NCI-H510A (cell line): ENCODE measurements at places on chromosomes 1 and 21.

DNA sequence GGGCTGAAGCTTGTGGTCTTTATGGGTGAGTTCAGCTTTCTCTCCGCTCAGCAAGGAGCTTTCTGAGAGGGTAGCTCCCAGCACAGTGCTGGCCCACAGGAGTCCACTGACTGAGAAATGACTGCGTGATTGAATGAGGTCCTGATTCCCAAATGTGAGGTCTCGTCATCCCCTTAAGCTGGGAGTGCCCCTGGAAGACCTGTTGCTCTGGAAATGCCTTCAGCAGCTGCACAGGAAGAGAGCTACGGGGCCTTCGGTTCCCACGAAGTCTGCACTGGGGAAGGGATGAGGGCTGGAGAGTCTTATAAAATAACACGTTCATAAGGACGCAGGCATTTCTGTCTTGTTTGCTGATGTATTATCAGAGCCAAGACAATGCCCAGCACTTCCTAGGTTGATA is 14.0 kb downstream of the TNNT2 start:
- no peak for DNase-seq

GRCh38 chr1:202656057-202656456 is 54.2 kb downstream of the SYT2 start:
- DNase-seq, result no peak

DNA sequence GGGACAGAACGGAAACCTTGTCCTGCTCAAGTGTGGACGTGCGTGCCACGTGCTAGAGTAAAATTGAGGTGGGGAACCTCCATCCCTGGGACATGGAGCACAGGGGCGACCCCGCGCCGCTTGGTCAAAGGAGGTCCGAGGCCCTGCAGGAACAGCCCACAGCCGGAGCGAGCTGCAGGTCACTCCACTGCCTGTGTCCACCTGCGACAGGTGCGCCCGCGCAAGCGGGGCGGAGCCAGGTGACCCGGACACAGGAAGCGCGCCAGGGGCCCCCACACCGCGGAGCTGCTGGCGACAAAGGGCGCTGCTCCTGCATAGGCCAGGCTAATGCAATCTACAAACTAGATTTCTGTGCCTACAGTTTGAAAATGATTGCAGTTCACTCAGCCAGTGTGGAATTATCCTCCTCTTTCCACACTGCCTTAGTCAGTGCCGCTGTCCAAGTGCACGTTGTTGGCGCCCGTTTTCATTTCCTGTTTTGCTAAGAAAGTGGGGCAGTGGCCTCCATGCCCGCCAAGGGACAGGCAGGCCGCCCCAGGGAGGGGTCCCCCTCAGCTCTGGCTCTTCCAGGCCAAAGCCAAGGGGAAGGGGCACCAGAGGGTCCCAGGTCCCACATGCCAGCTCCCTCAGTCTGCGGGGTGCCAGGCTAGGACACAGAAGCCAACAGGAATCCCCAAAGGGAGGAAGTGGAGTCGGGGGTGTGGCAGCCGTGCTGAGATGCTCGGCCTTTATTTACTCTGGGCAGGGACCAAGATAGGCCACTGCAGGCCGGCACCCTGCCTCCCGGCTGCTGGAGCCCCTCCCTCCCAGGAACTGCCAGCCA is 4.3 kb upstream of the NADK start:
- peak; percentile 92 for DNase-seq

DNA sequence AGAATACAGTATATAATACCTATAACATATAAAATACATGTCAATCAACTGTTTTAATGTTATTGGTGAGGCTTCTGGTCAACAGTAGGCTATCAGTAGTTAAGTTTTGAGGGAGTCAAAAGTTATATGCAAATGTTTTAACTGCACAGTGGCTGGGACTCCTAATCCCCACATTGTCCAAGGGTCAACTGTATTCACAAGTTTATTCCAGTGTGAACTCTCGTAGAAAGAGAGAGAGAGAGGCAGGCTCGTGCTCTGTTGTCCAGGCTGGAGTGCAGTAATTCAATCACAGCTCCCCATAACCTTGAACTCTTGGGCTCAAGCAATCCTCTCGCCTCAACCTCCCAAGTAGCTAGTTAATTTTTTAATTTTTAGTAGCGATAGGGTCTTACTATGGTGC is 66.0 kb downstream of the NRIP1 start:
- DNase-seq, result no peak

DNA sequence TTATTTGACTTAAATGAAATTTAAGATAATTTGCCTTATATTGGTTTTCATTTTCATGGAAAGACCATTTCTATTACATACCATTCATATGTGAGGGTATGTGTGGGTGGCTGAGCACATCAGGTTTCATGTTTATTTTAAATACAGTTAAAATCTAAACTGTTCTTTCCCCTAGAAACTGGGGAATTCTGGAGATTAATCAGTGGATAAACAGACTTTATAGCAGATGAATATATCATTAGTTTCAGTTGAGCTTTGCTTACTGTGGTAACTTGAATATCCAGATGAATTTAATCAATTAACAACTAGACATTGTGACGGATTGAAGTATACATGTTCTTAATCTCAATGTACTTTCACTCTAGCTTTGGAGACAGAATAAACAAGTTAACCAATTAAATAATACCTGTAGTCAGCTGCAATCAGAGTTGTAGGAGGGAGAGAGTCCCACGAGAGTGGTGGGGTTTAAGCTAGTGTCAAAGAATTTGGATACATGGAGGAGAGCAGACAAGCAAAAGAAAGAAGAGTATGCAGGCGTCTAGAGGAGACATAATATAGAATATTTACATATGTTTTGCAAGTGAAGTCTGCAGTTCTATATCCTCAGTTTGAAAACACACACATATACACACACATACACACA is 97.6 kb downstream of the PDE4B start:
- no peak for DNase-seq

GRCh38 chr1:235866205-235866912 is at the start of gene LYST:
Gene LYST (minus strand): TSS chr1:235866906. CDS start chr1:235830417, 36,489 bp downstream.
- peak; percentile 46 for DNase-seq

DNA sequence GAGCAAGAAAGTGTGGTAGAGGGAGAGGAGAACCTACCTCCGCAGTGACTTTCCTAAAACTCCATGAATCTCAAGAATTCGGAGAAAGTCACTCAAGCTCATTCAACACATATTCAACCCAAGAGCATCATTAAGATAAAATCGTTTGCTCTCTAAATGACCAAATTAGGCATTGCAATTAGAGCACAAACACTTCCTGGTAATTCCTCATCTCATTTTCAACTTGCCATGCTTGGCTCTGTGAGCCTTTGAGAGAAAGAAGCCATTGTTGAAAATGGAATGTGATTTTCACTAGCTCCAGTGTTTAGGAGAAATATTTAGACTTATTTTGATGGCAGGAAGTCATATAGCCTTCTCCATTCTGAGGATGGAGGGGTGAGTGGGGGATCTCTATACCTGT is 52.5 kb downstream of the KAZN start:
- no peak for DNase-seq

DNA sequence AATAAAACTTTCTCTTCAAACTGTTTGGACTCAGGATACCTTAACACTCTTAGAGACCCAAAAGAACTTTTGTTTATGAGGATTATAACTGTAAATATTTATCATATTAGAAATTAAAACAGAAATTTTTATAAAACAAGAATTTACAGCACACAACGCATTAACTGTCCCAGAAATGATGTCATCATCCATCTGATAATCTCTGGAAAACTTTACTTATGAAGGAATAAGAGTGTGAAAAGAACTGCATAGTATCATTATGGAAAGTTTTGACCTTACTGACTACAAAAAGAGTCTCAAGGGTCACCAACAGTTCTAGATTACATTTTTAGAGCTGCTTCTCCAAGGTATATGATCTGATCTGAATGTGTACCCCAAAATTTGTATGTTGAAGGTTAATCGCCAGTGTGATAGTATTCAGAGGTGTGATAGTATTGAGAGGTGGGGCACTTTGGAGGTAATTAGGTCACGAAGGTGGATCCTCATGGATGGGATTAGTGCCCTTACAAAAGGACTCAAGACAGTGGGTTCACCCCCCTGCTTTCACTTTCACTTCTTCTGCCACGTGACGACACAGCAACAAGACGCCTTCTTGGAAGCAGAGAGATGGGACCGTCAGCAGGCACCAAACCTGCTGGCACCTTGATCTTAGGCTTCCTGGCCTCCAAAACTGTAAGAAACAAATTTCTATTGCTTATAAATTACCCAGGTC is 95.7 kb upstream of the NR5A2 start:
- no peak for DNase-seq

GRCh38 chr1:119187416-119187815 is 47.0 kb upstream of the WARS2 start:
- DNase-seq, result no peak

DNA sequence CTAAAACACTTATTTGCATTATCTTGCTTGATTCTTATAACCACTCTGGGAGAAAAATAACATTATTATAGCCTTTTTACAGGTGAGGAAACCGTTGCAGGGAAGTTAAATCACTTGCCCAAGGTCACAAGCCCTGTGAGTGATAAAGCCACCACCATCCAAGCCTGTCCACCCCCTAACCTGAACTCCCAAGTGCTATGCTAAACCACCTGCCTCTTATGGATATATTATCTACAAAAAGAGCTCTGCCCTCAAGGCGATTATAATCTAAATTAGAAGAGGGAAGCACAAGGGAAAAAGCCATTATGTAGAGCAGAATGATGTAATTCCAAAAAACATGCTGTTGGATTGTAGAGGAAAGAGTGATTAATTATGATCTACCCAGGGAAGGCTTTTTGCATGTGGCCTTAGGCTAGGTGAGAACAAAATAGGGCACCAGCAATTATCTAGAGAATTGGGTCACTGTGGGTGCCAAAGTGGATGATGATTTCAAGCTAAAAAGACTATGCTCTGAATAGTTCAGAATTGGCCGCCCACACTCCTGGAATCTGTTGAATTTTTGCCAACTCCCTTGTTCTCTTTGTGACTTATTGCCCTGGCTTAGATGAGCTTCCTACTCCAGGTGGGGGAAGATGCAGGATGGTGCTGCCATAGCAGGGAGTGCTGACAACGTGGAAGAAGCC is 205.3 kb downstream of the FGGY start:
- DNase-seq, result no peak

DNA sequence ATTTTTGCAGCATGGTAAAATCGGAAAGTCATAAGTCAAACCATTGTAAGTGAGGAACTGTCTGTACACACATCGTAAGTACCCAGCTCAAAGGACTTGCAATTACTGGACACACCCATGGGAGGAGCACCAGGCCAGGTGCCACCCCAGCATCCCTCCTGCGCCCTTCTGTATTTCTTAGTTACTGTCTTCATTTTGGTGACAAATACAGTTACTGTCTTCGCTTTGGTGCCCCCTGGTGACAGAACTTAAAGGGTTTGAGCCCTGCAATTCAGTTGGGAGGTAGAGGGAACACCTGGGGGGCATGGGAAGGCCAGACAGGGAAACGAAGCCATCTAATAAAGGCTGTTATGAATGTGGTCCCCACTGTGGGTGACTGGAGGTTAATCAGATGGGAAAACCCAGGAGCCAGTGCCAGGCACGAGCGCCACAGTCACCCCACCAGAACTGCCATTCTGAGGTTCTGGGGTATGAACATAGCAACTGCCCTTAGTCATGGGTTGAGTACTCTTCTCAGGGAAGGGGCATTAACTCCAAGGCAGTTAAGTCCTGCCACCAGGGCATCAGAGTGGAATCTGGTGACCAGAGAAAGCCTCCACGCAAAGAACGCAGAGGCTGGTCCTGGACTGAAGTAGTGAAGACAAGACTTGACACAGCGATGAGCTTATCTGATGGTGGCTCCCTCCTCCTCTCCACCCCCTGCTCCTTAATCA is 612.9 kb downstream of the PTPRU start:
- DNase-seq, result no peak

DNA sequence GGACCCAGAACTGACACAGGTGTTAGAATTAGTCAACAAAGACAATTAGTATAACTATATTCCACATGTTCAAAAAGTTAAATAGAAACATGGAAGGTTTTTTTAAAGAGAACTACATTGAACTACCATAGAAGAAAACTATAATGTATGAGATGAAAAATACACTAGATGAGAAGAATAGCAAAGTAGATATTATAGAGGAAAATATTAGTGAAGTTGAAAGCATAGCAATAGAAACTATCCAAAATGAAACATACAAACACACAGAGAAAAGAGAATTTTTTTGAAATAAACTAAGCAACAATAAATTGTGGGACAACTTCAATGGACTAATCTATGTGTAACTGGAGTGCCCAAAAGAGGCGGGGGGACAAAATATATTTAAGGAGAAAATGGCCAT is 8.0 kb upstream of the HEATR1 start:
- DNase-seq, result no peak

- DNase-seq, result no peak
Observed at GRCh38 chr1:154431586-154432373, 26.6 kb downstream of the IL6R start.

GRCh38 chr1:72117621-72118020 is 164.7 kb downstream of the NEGR1 start:
- no peak for DNase-seq

DNA sequence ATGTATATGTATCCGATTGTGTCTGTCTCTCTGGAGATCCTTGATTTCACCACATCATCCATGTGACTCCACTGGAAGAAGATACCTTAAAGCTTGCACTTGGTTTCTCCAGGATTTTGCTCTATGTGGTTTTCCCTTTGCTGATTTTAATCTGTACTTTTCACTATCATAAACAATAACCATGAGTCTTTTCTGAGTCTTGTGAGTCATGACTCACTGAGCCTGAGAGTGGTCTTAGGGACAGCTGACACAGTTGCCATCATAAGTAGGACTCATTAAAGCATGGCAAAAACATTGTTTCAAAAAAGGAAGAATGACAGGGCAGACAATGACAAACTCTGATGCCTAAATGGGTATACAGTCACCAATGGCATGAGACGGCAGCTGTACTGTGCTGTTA is 226.2 kb downstream of the AKT3 start:
- no peak for DNase-seq

DNA sequence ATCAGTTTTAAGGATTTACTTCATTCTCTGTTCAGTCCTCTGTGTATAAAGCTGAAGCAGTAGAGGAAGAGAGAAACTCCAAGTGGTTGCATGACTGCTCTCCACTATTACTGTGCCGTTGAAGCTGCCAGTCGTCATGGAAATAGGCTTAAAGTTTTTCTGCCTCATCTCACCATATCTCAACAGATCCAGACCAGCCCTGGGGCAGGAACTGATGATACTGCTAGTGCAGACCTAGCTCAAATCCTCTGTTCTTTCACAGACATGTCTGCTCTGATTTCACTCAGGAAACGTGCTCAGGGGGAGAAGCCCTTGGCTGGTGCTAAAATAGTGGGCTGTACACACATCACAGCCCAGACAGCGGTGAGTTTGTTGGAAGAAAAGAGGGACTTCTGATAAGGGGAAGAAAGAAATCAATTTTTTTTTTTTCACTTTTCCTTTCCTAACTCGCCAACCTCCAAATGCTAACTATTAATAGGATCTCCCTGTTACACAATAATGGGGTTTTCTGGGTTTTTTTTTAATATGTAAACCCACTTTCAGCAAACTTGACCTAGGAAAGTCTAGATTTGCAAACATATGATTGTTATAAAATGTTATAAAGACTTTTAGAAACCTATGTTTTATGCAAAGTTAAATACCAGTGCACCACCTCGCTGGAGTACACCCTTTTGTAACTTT is 22.2 kb upstream of the STRIP1 start:
- no peak for DNase-seq

GRCh38 chr1:118159569-118159968 is 25.5 kb downstream of the SPAG17 start:
- DNase-seq, result no peak

- DNase-seq, result no peak
Observed at GRCh38 chr1:48817505-48818114, 40.9 kb upstream of the BEND5 start.

- DNase-seq, result peak; percentile 97
Observed at GRCh38 chr1:8701794-8702471, 115.5 kb downstream of the RERE start.

- no peak for DNase-seq
Observed at GRCh38 chr1:12149791-12150175, 17.0 kb upstream of the TNFRSF1B start.
